Large intestine (tissue), 12 donors: ENCODE measurements at places on chromosomes 3 and 15. TPM values are rescaled to one million over a fixed set of nuclear protein-coding genes. Genes with fewer than 3 reads are reported as not detected.

- peaks cover 21% of the 10 kb centered on the region for H3K27me3 ChIP-seq
- no peaks in the 10 kb centered on the region for H3K36me3 ChIP-seq
- no peak overlapping the region for H3K4me3 ChIP-seq
- no peak overlapping the region for H3K27ac ChIP-seq
Observed at GRCh38 chr3:194373899-194374298, 4.4 kb upstream of the LRRC15 start.

RBM5 gene
- 272 TPM for polyA plus RNA-seq

GRCh38 chr3:195450731-195451229 lies 8.0 kb upstream of the ACAP2 start:
- H3K27me3 ChIP-seq: no peaks in the 10 kb centered on the region
- H3K36me3 ChIP-seq: no peaks in the 10 kb centered on the region
- no peak overlapping the region for H3K27ac ChIP-seq
- no peak overlapping the region for H3K4me3 ChIP-seq

GRCh38 chr3:50620420-50620819 lies 3.5 kb downstream of the MAPKAPK3 start:
- H3K27ac ChIP-seq: peak overlapping the region; percentile 9
- peaks cover 24% of the 10 kb centered on the region for H3K4me1 ChIP-seq
- peak; percentile 41 for DNase-seq
- H3K36me3 ChIP-seq: peaks cover 20% of the 10 kb centered on the region

DNA sequence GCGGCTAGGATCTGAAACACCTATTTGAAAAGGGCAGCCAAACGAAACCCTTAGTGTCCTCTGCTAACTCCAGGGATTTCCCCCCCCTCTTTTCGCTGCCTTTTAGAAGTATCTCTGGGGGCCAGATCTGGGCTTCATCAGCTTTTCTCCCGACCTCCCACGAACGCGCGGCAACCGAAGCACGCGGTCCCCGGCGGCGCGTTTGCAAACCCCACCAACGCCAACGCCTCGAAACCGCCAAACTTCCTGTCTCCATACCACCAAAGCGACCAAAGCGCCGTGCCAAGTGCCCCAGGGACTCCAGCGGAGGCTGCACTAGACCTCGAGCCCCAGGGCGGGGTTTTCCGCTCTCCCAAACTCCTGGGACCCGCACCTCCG lies 155.8 kb upstream of the FRMD4B start:
- H3K36me3 ChIP-seq: no peaks in the 10 kb centered on the region
- no peaks in the 10 kb centered on the region for H3K4me1 ChIP-seq
- H3K27ac ChIP-seq: no peak overlapping the region
